Tibial artery (tissue), 4 donors: ENCODE measurements at places on chromosomes 2 and 18.
A peak's percentile ranks its signal among the peaks of the same experiment; 100 is the strongest.

GRCh38 chr18:51066273-51066672 lies 36.3 kb downstream of the SMAD4 start:
- H3K27ac ChIP-seq, result no peak overlapping the region
- H3K36me3 ChIP-seq, result peaks cover 68% of the 10 kb centered on the region
- DNase-seq, result no peak
- H3K27me3 ChIP-seq, result no peaks in the 10 kb centered on the region
- H3K4me3 ChIP-seq, result no peak overlapping the region
- peaks cover 7% of the 10 kb centered on the region for H3K4me1 ChIP-seq

DNA sequence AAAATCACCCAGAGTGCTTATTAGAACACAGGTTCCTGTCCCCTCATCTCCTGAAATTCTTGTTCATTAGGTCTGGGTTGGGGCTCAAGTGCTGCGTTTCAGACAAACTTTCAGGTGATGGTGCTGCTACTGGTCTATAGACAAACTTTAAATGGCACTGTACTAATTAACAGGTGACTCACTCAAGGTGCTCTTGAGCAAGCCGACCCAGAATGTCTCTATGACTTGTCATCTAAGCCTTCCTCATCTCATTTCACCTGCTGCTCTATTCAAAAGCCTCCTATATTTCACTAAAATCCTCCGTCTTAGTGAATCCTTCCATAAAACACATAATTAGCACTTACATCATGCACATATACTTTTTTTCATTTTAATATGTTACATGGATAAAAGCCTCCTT lies 29.9 kb upstream of the STK39 start:
- DNase-seq, result no peak
- no peaks in the 10 kb centered on the region for H3K4me1 ChIP-seq
- no peak overlapping the region for H3K4me3 ChIP-seq
- H3K27me3 ChIP-seq, result no peaks in the 10 kb centered on the region
- H3K27ac ChIP-seq, result no peak overlapping the region
- H3K36me3 ChIP-seq, result no peaks in the 10 kb centered on the region

DNA sequence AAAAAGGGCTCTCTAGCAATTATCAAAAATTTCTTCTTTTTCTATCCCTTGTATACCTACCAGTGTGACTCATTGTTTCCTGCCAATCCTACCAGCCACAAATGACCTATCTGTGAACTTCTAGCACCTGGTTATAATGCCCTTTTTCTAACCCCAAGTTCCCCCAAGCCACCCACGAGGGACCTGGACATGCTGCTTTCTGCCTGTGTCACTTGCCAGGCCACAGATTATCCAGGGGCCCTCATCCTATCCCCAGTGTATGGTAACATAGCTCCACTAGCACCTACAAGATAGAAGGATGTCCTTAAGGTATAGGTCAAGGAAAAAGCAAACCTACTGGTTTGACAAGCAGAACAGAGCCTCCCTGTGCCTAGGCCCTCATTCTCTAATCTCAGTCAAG lies 26.8 kb downstream of the AAK1 start:
- H3K27me3 ChIP-seq, result no peaks in the 10 kb centered on the region
- H3K4me1 ChIP-seq, result peaks cover 25% of the 10 kb centered on the region
- H3K4me3 ChIP-seq, result no peak overlapping the region
- no peak for DNase-seq
- H3K36me3 ChIP-seq, result no peaks in the 10 kb centered on the region

- H3K4me3 ChIP-seq, result no peak overlapping the region
- no peak for DNase-seq
- H3K27ac ChIP-seq, result no peak overlapping the region
- H3K27me3 ChIP-seq, result no peaks in the 10 kb centered on the region
Measured at GRCh38 chr2:222582928-222583327, 73.0 kb downstream of the FARSB start.

DNA sequence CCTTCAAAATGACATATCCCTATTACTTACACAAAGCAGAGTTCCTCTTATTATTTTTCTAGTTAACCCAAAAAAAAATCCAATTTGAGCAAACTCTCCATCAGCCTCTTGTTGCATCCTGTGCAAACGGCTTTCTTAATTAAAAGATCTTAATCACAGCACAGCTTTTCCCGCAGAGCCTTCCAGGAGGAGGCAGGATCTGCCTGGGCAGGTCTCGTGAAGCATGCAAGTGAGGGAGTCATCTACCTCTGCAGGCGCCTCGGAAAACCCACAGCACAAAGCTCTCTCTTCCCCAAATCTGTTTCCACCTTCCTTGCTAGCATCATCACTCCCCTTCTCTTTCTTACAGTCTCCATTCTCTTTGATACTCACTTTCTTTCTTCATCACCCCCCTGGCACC lies 100.4 kb downstream of the EN1 start:
- no peak overlapping the region for H3K4me3 ChIP-seq
- no peaks in the 10 kb centered on the region for H3K27me3 ChIP-seq
- no peak overlapping the region for H3K27ac ChIP-seq

GRCh38 chr2:113709022-113709421 lies 47.4 kb downstream of the SLC35F5 start:
- H3K27ac ChIP-seq, result no peak overlapping the region
- DNase-seq, result no peak
- no peaks in the 10 kb centered on the region for H3K27me3 ChIP-seq
- H3K4me1 ChIP-seq, result no peaks in the 10 kb centered on the region
- peaks cover 13% of the 10 kb centered on the region for H3K36me3 ChIP-seq

DNA sequence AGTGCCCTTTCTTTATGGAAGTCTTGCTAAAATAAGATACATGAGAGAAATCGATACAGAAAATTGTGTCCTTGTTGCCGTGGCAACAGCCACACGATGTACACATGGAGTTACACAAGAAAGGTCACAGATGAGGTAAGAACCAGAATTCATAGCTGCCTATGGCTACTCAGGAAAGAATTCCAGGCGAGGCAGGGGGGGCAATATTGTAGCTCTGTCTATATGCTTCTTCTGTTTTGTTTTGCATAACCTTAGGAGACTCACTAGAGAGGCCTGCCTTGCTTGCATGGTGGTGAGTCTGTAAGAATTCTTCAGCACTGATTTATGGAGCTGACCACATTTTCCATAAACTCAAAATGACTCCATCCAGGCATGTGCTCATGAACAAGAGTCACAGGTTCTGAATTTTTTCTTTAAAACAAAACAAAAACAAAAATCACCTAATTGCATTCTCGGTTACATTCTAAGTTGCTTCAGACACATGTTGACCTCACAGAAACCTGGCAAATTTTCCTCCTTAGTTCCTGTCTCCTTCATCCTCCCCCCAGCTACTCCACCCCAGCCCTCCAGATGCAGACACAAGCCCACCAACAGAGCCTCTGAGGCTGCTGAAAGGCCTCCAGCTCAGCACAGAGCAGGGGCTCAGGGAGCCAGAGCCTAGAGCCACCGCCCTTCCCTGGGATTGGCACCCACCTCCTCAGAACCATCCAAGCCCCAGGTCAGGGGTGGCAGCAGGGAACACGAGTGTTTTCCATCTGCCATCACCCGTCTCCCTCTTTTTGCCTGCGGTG lies 183.5 kb downstream of the ANTXR1 start:
- H3K36me3 ChIP-seq, result peaks cover 17% of the 10 kb centered on the region
- no peak overlapping the region for H3K4me3 ChIP-seq
- no peaks in the 10 kb centered on the region for H3K4me1 ChIP-seq
- H3K27ac ChIP-seq, result peak overlapping the region; percentile 70

GRCh38 chr2:147790580-147790979 lies 54.2 kb upstream of the ACVR2A start:
- H3K36me3 ChIP-seq, result no peaks in the 10 kb centered on the region
- DNase-seq, result no peak
- no peak overlapping the region for H3K27ac ChIP-seq
- no peak overlapping the region for H3K4me3 ChIP-seq

GRCh38 chr2:1370461-1370860 lies 42.8 kb upstream of the TPO start:
- no peaks in the 10 kb centered on the region for H3K4me1 ChIP-seq
- DNase-seq, result no peak
- H3K27ac ChIP-seq, result no peak overlapping the region
- H3K36me3 ChIP-seq, result no peaks in the 10 kb centered on the region

DNA sequence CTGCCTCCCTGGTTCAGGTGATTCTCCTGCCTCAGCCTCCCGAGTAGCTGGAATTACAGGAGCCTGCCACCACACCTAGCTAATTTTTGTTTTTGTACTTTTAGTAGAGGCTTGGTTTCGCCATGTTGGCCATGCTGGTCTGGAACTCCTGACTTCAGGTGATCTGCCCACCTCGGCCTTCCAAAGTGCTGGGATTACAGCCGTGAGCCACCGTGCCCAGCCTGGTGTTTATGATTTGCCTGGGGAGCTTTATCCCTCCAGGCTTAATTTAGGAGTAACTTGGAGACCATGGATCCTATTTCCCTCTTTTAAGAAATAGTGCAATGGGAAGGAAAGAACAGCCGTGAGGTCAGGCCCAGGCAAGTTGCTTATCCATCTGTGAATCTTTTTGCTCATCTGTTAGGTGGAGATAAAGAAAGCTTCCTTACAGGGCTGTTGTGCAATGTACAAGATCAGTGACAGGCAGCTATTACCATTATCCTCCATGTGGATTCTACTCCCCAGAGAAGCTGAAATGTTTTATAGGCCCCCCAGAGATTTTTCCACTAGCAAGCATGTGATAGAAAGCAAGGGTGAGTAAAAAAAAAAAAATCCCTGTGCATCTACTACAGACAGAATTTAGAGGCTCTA lies 104.9 kb upstream of the MGAT5 start:
- DNase-seq, result no peak
- no peaks in the 10 kb centered on the region for H3K27me3 ChIP-seq
- H3K4me1 ChIP-seq, result no peaks in the 10 kb centered on the region
- no peak overlapping the region for H3K27ac ChIP-seq
- peaks cover 6% of the 10 kb centered on the region for H3K36me3 ChIP-seq

DNA sequence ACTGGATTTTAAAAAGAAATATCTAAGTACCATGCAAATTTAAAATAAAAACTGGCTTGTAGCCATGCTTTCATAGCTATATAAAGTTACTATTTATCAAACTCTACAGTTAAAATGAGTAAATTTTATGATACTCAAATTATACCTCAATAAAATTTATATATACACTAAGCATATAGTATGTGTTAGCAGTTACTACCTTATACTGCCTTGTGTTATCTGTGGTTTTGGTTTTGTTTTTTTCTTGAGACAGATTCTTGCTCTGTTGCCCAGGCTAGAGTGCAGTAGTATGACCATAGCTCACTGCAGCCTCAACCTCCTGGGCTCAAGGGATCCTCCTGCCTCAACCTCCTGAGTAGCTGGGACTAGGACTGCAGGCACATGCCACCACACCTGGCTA lies 342.1 kb downstream of the KIAA1328 start:
- H3K36me3 ChIP-seq, result no peaks in the 10 kb centered on the region
- H3K27me3 ChIP-seq, result no peaks in the 10 kb centered on the region
- no peaks in the 10 kb centered on the region for H3K4me1 ChIP-seq
- no peak for DNase-seq

- no peaks in the 10 kb centered on the region for H3K27me3 ChIP-seq
- no peak overlapping the region for H3K4me3 ChIP-seq
- no peaks in the 10 kb centered on the region for H3K4me1 ChIP-seq
Measured at GRCh38 chr2:42288811-42289210, 72.2 kb downstream of the COX7A2L start.

GRCh38 chr18:10752382-10752781 lies 226.6 kb downstream of the NAPG start:
- no peaks in the 10 kb centered on the region for H3K4me1 ChIP-seq
- H3K4me3 ChIP-seq, result no peak overlapping the region
- no peaks in the 10 kb centered on the region for H3K36me3 ChIP-seq
- no peak for DNase-seq

DNA sequence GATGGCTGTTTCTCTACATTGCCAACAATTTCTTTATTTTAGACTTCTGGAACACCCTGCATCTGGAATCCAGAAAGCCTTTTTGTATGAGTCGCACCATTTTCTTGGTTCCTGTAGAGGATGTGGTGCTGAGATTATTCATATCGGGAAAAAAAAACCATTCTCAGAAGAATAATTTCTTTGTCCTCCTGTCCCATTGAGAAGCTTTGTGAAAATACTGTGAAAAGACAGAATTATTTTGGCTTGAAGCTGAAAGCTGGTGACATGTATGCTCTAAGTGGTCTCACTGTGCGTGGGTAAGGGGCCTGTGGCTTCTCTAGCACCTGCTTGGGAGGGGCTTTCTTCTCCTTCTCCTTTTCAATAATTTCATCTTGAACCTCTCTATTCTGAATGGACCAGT lies 138.4 kb downstream of the FAM210A start:
- H3K27me3 ChIP-seq, result no peaks in the 10 kb centered on the region
- H3K4me3 ChIP-seq, result no peak overlapping the region
- no peak overlapping the region for H3K27ac ChIP-seq
- no peaks in the 10 kb centered on the region for H3K4me1 ChIP-seq
- no peaks in the 10 kb centered on the region for H3K36me3 ChIP-seq

- H3K4me1 ChIP-seq, result no peaks in the 10 kb centered on the region
- no peak for DNase-seq
- no peaks in the 10 kb centered on the region for H3K36me3 ChIP-seq
Measured at GRCh38 chr18:55927831-55928230, 339.8 kb upstream of the TCF4 start.

DNA sequence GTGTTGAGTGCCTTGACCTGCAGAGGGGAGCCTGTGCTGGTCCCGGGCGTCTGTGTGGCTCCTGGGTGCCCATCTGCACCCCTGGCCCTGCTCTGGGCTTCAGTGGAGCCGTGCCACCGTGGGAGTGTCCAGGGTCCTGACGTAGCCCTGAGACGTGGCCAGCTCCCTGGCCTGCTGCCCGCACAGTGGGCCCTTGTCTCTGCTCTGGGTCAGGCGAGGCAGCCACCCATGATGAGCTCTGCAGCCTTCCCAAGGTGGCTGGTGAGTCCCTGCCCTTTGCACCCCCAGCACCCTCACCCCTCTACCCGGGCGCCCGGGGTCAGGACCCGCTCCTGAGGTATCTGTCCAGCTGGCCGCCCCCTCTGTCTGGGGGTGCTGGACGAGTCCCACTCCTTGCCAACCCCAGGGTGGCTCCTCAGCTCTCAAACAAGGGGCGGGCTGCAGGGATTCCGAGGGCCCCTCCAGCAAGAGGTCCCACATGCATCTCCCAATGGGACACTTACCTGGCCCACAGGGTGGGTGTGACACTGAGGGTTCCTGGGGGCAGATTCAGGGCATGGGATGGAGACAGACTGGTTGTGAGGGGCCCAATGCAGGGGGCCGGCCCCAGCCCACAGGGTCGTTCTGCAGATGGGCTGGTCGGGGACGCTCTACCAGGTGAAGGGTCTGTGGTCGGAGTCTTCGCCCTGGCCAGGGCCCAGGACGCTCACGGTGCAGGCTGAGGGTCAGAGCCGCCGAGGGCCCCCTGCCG lies 2.4 kb downstream of the NEU4 start:
- H3K4me3 ChIP-seq, result no peak overlapping the region
- no peak overlapping the region for H3K27ac ChIP-seq
- H3K36me3 ChIP-seq, result no peaks in the 10 kb centered on the region
- H3K4me1 ChIP-seq, result peaks cover 18% of the 10 kb centered on the region
- DNase-seq, result peak; percentile 15

DNA sequence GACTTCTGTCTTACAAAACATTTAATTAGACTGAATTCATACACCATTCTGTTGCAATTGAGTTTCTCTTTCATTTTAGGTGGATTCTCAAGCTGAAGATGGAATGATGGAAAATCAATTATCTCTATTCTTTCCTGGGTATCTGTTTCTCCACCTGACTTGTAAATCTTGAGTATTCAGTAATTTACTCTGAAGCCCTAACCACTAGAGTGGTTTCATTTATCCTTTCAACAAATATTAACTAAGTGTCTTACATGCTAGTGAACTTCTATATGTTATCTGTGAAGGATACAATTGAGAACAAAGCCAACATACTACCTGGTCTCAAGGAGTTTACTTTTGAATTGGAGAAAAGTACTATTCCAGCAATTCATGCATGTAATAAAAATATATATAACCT lies 94.1 kb upstream of the ZNF804A start:
- no peaks in the 10 kb centered on the region for H3K36me3 ChIP-seq
- H3K27me3 ChIP-seq, result no peaks in the 10 kb centered on the region
- DNase-seq, result no peak
